T-helper 22 cell (primary cell): ENCODE measurements at places on chromosomes 12 and 14.

DNA sequence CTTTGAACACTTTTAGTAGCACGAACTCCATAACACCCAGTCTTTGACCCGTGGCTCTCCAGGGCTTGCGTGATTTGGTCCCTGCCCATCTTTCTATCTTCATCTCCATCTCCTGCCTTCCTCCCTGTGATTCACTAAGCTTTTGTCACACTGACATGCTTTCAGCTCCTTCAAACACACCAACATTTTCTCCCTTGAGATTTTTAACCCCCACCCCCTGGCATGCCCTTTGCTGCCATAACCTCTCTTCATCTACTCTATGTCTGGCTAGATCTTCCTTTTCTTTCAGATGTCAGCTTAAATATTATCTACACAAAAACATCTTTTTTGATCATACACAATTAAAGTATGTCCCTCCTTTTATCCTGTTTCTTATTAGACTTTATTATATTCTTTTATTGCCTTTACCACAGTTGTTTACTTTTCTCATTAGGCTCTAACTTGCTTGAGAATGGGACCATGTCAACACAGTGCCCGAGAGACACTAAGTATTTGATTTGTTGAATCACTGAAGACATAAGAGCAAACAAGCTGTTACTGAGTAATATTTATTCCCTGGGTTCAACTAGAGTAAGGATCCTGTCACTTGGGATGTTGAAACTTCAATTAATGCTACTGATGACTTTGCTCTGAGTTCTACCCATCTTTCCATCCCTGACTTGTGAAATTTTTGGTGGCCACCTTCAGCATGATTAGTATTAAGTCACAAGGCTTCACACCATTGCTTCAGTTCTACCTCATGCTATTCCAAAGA lies 387.3 kb downstream of the LRIG3 start:
- no peak for DNase-seq

DNA sequence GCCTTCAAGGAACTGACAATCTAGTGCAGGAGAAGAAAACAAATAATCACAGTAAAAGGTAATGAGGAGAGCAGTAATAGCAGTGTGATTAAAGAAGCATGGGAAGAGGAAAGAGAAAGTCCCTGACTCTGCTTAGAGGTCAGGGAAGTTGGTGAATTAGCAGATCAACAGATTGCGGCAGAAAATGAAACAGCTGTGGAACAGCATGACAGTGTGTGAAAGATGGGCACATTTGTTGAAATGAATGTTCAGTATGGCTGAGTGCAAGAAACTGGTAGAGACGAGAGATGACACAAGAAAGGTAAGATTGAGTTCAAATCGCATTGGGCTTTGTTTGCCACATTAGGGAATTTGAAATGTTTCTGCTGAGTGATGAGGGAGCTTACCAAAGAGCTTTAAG lies 63.7 kb upstream of the RASSF8 start:
- DNase-seq, result no peak

DNA sequence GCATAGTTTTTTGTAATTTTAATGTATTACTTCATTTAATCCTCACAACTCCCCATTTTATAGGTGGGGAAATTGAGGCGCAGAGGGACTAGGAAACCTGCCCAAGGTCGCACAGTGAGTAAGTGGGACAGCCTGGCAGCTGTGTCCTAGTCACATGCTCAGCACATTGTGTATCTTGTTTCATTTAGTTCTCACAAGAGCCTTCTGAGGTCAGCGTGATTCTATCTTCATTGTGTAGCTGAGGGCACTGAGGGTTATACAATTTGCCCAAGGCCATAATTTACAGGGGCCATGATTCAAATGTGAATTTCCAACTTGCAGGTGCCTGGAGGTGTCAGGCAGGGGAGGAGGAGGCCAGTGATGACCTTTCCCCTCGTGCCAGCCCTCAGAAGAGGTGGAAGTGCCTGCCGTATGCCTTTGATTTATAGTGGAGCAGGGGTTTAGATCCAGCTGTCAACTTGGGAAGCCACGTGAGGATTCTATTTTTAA lies 30.3 kb upstream of the SMOC1 start:
- no peak for DNase-seq

DNA sequence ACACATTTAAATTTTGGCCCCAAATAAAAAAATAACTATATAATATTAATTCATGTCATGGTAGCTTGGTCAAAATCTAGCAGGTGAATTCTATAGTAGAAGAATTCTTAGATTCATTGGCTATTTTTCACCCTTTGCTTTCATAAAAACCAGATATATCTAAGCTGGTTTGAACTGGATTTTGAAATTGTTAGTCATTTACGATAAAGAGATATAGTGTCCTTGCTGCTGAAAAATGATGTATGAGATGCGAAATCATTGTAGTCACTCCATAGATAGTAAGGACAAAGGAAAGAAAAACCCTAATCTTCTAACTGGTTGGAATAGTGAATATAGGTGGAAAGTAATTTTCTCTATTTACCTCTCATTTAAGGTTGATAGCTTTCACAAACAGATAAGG lies 12.2 kb upstream of the HIF1A start:
- DNase-seq, result no peak

- DNase-seq, result no peak
Observed at GRCh38 chr12:54598970-54599369, 10.5 kb upstream of the PPP1R1A start.

GRCh38 chr12:23001487-23001886 lies 376.5 kb downstream of the ETNK1 start:
- no peak for DNase-seq

- no peak for DNase-seq
Observed at GRCh38 chr12:54945082-54945481, 39.5 kb downstream of the TESPA1 start.

GRCh38 chr14:87185961-87186560 lies 806.9 kb downstream of the GALC start:
- DNase-seq, result no peak

DNA sequence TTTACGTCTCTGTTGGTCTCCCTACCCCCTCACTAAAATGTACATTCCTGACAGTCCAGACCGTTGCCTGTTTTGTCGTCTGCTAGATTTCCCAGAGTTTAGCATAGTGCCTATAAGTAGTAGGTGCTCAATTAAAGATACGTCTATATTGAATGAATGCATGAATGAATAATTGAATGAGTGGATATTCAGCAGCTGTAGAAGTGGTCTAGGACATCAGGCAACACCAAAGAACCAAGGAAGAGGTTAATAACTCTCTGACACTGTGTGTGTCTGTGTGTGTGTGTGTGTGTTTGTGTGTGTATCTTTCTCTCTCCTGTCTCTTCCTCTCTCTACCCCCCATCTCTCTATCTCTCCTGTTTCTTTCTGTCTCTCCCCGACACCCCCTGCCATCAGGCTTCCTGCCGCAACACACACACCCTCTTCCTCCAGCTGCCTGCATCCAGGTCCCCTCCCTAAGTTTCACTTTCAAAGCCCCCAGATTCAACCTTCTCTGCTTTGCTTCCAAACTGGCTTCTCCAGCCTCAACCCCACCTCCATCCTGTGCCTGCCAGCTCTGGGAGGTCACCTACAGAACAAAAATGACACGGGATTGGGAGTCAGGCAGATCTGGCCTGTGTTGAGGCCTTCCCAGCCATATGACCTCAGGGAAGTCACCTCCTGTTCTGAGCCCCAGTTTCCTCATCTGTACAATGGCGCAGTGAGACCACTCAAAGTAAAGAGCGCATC lies 119.9 kb upstream of the NCOR2 start:
- DNase-seq, result no peak

GRCh38 chr12:48750215-48750614 lies 33.7 kb upstream of the CCNT1 start:
- DNase-seq, result no peak

DNA sequence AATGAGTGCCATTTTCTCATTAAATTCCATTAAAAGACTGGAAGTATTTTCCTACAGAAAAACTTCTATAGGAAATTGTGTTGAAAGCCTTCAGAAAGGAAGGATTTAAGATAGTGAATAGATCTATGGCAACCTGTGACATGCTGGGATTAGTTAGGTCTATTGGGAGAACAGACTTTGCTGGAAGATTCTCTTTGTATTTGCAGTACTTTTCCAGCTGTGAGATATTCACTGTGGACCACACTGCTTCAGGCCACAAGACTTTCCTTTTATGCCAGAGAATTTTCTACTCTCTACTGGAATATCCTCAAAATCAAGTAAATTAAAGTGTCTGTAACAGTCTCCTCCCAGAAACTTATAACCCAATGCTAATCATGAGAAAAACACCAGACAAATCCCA lies 136.2 kb downstream of the MYRFL start:
- no peak for DNase-seq

DNA sequence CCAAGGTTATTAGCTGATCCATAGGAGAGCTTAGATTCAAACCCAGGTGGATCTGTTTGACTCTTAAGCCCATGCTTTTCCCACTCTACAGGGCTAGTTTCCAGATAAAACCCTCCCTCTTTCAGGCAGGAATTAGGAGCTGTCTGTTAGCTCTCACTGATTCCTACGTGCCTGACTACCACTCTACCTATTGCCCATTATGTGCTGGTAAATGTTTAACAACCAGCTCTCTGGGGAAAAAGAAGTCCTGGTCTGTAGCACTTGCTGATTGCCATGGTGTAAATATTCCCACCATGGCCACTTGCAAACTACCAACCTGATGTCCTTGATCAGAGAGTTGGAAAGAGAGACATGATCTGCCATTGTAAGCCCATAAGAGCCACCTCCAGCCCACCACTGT lies 65.5 kb upstream of the BDKRB2 start:
- no peak for DNase-seq
